Stimulated activated CD4-positive, alpha-beta T cell treated with anti-CD3 and anti-CD28 coated beads, Interleukin-4, amount 100 ng/mL, for 4 hours (primary cell): ENCODE measurements at places on chromosomes 2 and 18.

- DNase-seq, result no peak
Measured at GRCh38 chr2:218289639-218290315, 2.5 kb downstream of the TMBIM1 start.

DNA sequence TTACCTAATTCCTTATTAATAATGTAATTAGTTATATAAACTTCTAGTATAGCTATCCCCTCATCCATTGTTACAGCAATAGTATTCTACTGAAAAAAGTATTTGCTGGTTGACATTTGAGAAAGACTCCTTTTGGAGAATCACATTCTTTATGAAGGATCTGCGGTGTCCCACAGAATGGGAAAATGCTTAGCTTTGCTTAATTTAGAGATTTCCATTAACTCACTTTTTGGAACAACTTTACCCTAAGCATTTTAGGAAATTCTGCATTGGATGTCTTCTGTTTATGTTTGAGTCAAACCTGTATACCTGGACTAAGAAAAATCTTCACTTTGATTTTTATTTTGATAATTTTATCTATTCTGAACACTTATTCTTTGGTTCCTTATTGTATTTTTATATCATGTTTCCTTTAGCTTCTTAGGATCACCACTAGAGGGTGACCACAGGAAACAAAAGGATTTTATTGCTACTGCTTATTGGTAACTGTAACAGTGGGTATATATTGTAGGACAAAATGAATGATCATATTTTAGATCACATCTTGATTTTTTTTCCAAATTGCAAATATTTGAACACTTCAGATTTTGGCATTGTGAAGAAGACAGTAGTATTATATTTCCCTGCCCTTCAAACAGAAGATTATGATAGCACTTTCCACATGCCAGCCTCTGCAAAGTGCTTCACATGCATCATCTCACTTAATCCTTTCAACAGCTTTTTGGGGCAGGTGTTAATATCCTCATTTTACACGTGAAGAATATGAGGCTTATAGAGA, 79.6 kb downstream of the MIB1 start:
- DNase-seq, result no peak

- DNase-seq, result no peak
Measured at GRCh38 chr2:152460567-152460966, 125.6 kb downstream of the FMNL2 start.

- no peak for DNase-seq
Measured at GRCh38 chr2:207792244-207792785, 22.6 kb upstream of the FZD5 start.

GRCh38 chr2:28193630-28194403, 198.8 kb upstream of the FOSL2 start:
- no peak for DNase-seq

- DNase-seq, result no peak
Measured at GRCh38 chr2:36482576-36483214, 115.3 kb downstream of the FEZ2 start.

- no peak for DNase-seq
Measured at GRCh38 chr2:61229936-61230335, 67.9 kb downstream of the C2orf74 start.

GRCh38 chr2:137185378-137186078, 420.2 kb downstream of the THSD7B start:
- no peak for DNase-seq

DNA sequence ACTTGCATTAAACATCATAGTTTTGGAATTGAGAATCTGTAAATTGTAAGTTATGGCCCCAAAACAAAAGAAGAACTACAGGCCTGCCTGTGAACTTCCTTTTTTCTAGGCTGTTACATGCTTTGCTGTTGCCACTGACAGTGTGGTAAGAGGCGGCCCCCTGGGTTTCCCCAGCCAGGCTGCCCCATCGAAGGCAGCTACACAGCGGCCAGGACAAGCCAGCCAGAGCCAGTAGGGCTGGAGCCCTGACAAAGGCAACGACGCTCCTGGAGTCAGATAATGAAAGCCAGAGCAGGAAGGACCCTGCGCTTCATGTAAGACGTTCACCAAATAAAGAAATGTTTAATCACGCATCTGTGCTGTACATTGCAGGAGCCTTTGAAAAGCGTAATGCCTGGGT, 55.0 kb downstream of the ANKRD44 start:
- peak; percentile 58 for DNase-seq

GRCh38 chr2:213147538-213147937, 3.9 kb downstream of the IKZF2 start:
- DNase-seq, result peak; percentile 10

GRCh38 chr2:98511981-98512380, 67.3 kb downstream of the INPP4A start:
- DNase-seq, result no peak
